ENCODE measurements at places on chromosomes 7 and 10.

GRCh38 chr10:116464257-116464656, 36.6 kb downstream of the PNLIPRP3 start:
- no peak for DNase-seq

GRCh38 chr7:47688311-47689100, 106.6 kb upstream of the TNS3 start:
- no peak for DNase-seq

DNA sequence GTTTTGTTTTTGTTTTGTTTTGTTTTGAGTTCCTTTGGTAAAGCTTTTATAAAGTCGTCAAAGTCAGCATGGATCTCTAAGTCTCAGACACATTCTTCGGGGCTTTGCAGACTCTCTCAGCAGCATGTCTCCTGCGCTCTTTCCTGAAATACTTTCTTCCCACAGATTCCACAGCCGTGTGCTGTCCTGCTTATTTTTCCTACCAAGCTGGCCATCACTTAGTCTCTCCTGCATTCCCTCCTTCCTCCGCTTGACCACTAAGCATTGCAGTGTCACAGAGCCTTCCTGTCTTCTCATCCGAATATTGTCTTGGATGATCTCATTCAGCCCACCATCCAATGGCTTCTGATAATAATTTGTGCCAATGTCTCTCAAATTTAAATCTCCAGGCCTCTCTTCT, 434.3 kb upstream of the C7orf33 start:
- no peak for DNase-seq

- no peak for DNase-seq
Observed at GRCh38 chr7:123460616-123461015, 73.8 kb downstream of the IQUB start.

- DNase-seq, result no peak
Observed at GRCh38 chr7:129530795-129531391, 28.6 kb downstream of the SMKR1 start.
